CD4-positive, alpha-beta T cell (primary cell): ENCODE measurements at places on chromosomes 6 and 20.

GRCh38 chr20:46789339-46790028 lies 80.0 kb downstream of the SLC2A10 start:
- no peak overlapping the region for H3K27ac ChIP-seq
- H3K36me3 ChIP-seq, result no peaks in the 10 kb centered on the region
- H3K4me3 ChIP-seq, result no peak overlapping the region
- no peaks in the 10 kb centered on the region for H3K4me1 ChIP-seq
- DNase-seq, result no peak

GRCh38 chr6:101605874-101606273 lies 212.4 kb downstream of the GRIK2 start:
- H3K27ac ChIP-seq, result no peak overlapping the region
- H3K4me3 ChIP-seq, result no peak overlapping the region
- no peaks in the 10 kb centered on the region for H3K4me1 ChIP-seq
- H3K27me3 ChIP-seq, result no peaks in the 10 kb centered on the region
- no peak for DNase-seq

DNA sequence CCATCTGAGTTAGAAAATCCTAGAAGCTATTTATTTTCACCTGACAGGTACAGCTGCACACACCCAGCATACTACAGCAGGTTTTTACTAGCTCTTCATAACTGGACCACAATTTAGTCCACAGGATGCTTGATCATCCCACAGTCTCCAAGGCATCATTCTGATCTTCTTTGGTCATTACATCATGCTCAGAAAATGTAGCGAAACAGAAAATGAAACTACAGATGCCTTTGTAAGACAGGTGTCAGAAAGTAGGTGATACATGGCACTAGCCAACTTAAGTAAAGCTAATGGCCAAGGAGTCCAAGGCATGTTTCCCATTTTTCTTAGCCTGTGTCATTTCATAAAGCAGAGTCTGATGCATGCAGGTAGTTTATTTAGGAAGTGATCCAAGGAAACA lies 102.3 kb downstream of the HTR1B start:
- no peaks in the 10 kb centered on the region for H3K36me3 ChIP-seq
- no peaks in the 10 kb centered on the region for H3K4me1 ChIP-seq
- DNase-seq, result no peak
- no peak overlapping the region for H3K4me3 ChIP-seq
- H3K27me3 ChIP-seq, result no peaks in the 10 kb centered on the region

- peaks cover 14% of the 10 kb centered on the region for H3K36me3 ChIP-seq
- no peak overlapping the region for H3K4me3 ChIP-seq
- H3K4me1 ChIP-seq, result no peaks in the 10 kb centered on the region
- H3K27ac ChIP-seq, result no peak overlapping the region
- DNase-seq, result no peak
These were observed 31.5 kb downstream of the ERMARD start for GRCh38 chr6:169782966-169783365.

- H3K36me3 ChIP-seq, result peaks cover 20% of the 10 kb centered on the region
- H3K4me3 ChIP-seq, result peak overlapping the region; percentile 98
- peak overlapping the region; percentile 91 for H3K27ac ChIP-seq
- peaks cover 29% of the 10 kb centered on the region for H3K4me1 ChIP-seq
- no peaks in the 10 kb centered on the region for H3K27me3 ChIP-seq
These were observed 468 bp upstream of the CMTR1 start for GRCh38 chr6:37432590-37432915.

DNA sequence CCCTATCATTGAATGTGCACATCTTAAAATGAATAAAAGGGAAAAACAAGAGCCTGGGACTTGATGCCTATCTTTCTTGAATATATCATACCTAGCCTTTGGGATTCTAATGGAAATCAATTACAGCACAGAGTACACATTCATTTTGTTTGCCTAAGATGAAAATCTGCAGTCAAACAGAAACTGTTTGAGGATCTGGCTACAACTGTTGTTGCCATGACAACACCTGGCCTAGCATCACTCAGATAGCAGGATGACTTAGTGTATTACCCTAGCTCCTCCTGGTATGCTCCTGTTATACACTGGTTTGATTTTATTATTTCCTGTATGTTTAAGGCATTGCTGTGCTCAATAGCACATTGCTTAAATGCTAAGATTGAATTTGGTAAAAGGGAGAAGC lies 71.5 kb upstream of the LAMP5 start:
- no peaks in the 10 kb centered on the region for H3K36me3 ChIP-seq
- H3K4me3 ChIP-seq, result no peak overlapping the region
- H3K27ac ChIP-seq, result no peak overlapping the region
- no peaks in the 10 kb centered on the region for H3K27me3 ChIP-seq

DNA sequence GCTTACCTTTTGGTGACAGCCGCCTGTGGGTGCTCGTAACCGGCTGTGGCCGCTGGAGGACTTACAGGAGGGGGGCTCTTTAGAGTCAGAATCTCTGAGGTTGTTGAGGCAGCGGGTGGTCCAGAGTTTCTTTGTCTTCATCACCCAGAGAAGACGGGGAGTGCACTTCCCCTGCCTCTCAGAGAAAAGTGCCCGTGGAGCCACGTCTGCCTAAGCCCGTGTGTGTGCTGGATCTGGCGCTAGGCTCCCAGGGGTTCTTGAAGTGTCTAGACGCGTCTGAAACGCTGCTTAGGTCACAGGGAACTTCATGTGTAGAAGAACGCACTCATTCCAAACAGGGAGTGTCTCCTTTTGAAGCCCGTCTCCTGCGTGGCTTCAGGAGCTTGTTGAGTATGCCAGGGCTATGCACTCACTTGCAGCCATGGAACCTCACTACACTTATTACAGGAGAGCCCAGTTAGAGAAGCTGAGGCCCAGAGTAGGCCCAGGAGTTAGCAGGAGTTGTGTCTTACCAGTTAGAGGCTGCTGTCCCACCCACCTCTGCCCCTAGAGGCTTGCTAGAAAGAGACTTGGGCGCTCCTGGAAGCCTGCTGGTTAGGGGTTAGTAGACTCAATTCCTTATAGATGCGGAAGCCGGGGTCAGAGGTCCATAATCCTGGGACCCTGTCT lies 1.3 kb downstream of the LSM14B start:
- DNase-seq, result peak; percentile 31
- peaks cover 46% of the 10 kb centered on the region for H3K4me1 ChIP-seq
- H3K27ac ChIP-seq, result no peak overlapping the region
- H3K36me3 ChIP-seq, result peaks cover 44% of the 10 kb centered on the region
- no peaks in the 10 kb centered on the region for H3K27me3 ChIP-seq
- peak overlapping the region; percentile 57 for H3K4me3 ChIP-seq

DNA sequence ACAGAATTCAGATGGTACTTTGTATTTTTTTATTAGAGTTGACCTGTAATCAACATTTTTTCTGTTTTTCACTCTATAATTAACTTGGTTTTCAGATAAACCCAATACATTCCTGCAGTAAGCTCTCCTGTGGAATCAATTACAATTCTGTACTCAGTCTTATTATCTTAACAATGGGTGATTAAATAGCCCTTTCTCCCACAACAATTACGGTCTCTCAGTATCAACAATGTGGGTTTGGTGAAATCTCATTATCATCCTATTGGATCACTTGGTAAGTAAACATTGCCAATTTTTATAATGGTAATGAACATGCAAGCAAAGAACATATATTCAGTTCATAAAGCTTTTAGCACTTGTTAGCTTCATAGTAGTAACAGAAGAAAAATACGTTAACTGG lies 438.9 kb upstream of the EPHA7 start:
- DNase-seq, result no peak
- no peaks in the 10 kb centered on the region for H3K36me3 ChIP-seq
- no peaks in the 10 kb centered on the region for H3K27me3 ChIP-seq
- no peaks in the 10 kb centered on the region for H3K4me1 ChIP-seq
- no peak overlapping the region for H3K4me3 ChIP-seq

DNA sequence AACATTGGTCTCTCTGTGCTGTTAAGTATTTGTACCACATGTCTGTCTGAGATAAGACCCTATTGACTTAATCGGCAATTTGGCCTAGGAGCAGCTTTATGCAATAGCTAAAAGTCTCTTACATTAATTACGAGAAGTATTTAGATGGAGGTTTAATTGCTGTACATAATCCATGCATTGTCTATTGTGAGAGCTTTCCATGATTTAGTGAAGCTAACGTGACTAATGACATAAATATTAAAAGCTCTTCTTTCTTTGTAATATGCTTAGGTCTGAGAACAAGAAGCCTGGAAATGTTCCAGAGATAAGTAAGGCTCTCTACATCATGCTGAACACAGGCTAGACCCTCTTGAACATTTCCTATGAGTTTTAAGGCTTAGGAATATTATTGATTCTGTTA lies 32.7 kb upstream of the FAM83B start:
- H3K27ac ChIP-seq, result no peak overlapping the region
- H3K36me3 ChIP-seq, result no peaks in the 10 kb centered on the region
- no peaks in the 10 kb centered on the region for H3K4me1 ChIP-seq
- H3K4me3 ChIP-seq, result no peak overlapping the region
- no peaks in the 10 kb centered on the region for H3K27me3 ChIP-seq

GRCh38 chr6:52555518-52556233 lies 21.2 kb downstream of the TRAM2 start:
- H3K36me3 ChIP-seq, result no peaks in the 10 kb centered on the region
- H3K27me3 ChIP-seq, result no peaks in the 10 kb centered on the region
- H3K27ac ChIP-seq, result no peak overlapping the region
- H3K4me3 ChIP-seq, result no peak overlapping the region

- H3K27ac ChIP-seq, result no peak overlapping the region
- DNase-seq, result no peak
- no peak overlapping the region for H3K4me3 ChIP-seq
- H3K4me1 ChIP-seq, result peaks cover 24% of the 10 kb centered on the region
- peaks cover 5% of the 10 kb centered on the region for H3K27me3 ChIP-seq
These were observed 112.1 kb downstream of the TOX2 start for GRCh38 chr20:44026647-44027342.

- no peaks in the 10 kb centered on the region for H3K36me3 ChIP-seq
- H3K27ac ChIP-seq, result no peak overlapping the region
- DNase-seq, result no peak
- no peak overlapping the region for H3K4me3 ChIP-seq
These were observed 489.8 kb upstream of the MANEA start for GRCh38 chr6:95087394-95088097.

- no peaks in the 10 kb centered on the region for H3K27me3 ChIP-seq
- H3K36me3 ChIP-seq, result no peaks in the 10 kb centered on the region
- H3K27ac ChIP-seq, result no peak overlapping the region
- DNase-seq, result no peak
- no peaks in the 10 kb centered on the region for H3K4me1 ChIP-seq
These were observed 387.5 kb downstream of the HACE1 start for GRCh38 chr6:104472021-104472901.

DNA sequence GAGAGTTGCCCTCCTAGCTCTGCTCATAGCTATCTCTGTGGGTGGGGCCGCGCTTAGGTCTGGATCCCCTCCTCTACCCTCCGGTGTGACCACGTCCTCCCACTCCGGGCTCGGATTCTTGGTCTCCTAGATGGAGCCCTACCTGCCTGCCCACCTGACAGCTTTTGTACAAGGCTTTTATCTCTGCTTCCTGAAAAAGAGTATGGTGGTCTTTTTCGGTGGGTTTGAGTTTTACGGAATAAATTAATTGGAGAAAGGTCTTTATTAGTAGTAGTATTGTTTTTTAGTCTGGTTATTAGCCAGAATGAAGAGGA lies 773 bp downstream of the SMAP1 start:
- H3K4me3 ChIP-seq, result peak overlapping the region; percentile 75
- no peak for DNase-seq
- H3K36me3 ChIP-seq, result no peaks in the 10 kb centered on the region

DNA sequence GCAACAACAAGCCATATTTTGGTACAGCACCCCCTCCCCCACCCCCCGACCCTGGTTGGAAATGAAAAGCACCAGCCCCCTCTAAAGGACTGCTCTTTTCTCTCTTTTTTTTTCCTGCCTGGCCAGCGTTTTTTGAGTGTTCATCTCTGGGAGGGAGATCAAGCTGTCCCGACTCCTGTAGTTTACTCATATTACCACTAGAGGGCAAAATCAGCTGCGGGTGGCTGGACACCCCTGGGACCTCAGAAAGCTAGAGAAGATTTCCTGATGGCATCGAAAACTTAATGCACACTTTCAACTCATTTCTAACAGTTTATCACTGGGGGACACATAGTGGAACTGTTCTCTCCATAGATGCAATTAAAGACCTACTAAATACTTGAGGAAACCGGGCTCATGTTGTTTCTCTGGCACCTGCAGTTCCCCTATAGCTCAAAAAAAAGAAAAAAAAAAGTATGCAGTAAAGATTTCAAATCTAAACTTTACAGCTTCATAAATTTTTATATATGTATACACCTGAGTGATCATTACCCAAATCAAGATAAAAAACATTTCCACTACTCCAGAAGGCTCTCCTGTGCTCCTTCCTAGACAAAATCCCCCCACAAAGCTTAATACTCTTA lies 24.4 kb downstream of the CNBD2 start:
- peaks cover 7% of the 10 kb centered on the region for H3K4me1 ChIP-seq
- H3K27ac ChIP-seq, result no peak overlapping the region

- no peak overlapping the region for H3K4me3 ChIP-seq
- no peaks in the 10 kb centered on the region for H3K27me3 ChIP-seq
- H3K27ac ChIP-seq, result no peak overlapping the region
- DNase-seq, result no peak
- H3K36me3 ChIP-seq, result no peaks in the 10 kb centered on the region
These were observed 175.0 kb downstream of the HAO1 start for GRCh38 chr20:7765221-7765620.

GRCh38 chr6:137957471-137957870 lies 90.4 kb downstream of the TNFAIP3 start:
- no peak overlapping the region for H3K4me3 ChIP-seq
- H3K27ac ChIP-seq, result no peak overlapping the region
- no peaks in the 10 kb centered on the region for H3K27me3 ChIP-seq
- no peaks in the 10 kb centered on the region for H3K4me1 ChIP-seq
- no peak for DNase-seq
- H3K36me3 ChIP-seq, result no peaks in the 10 kb centered on the region

- H3K27ac ChIP-seq, result no peak within 1 kb of the TSS
- H3K4me1 ChIP-seq, result peaks cover 39% of the 10 kb centered on the region
- peaks cover 98% of the 10 kb centered on the region for H3K27me3 ChIP-seq
- no peaks in the 10 kb centered on the region for H3K36me3 ChIP-seq
- no peak for DNase-seq
These were observed at the start of gene SIM1 for GRCh38 chr6:100464903-100465700. Gene SIM1 (minus strand): TSS chr6:100464921. CDS start chr6:100463468, 1,453 bp downstream.

DNA sequence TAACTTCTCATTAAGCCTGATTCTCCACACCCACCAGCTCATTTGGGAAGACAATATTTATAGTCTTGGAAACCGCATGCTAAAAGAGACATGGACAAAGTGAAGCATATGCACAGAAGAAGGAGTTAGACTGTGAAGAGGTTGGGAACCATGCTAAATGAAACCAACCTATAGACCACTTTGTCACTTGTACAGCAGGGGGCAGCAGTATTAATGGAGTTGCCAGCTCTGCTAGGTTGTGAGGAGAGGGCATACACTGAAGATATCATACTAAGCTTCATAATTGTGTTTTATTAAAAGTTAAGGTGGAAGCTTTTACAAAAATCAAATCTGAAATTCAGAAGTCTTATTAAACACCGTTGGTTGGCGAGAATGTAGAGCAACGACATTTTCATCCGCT lies 38.3 kb upstream of the HMGCLL1 start:
- no peaks in the 10 kb centered on the region for H3K4me1 ChIP-seq
- H3K4me3 ChIP-seq, result no peak overlapping the region
- no peaks in the 10 kb centered on the region for H3K36me3 ChIP-seq
- DNase-seq, result no peak
- no peaks in the 10 kb centered on the region for H3K27me3 ChIP-seq
- H3K27ac ChIP-seq, result no peak overlapping the region

GRCh38 chr6:11804701-11805100 lies 26.1 kb upstream of the ADTRP start:
- H3K4me3 ChIP-seq, result no peak overlapping the region
- H3K27me3 ChIP-seq, result no peaks in the 10 kb centered on the region
- H3K27ac ChIP-seq, result no peak overlapping the region
